Renal cortical epithelial cell (primary cell): ENCODE measurements at places on chromosomes 5 and 9. TPM values are rescaled to one million over a fixed set of nuclear protein-coding genes. Genes with fewer than 3 reads are reported as not detected.

GRCh38 chr5:36658038-36658756, 51.8 kb downstream of the SLC1A3 start:
- no peak for DNase-seq

- DNase-seq = no peak
Observed at GRCh38 chr5:107563959-107564544, 106.7 kb downstream of the EFNA5 start.

EFNA5 gene
- total RNA-seq = 27.8 and 107 TPM in 2 replicates

SLC6A19 gene
- not detected in 2 replicates for total RNA-seq

DNA sequence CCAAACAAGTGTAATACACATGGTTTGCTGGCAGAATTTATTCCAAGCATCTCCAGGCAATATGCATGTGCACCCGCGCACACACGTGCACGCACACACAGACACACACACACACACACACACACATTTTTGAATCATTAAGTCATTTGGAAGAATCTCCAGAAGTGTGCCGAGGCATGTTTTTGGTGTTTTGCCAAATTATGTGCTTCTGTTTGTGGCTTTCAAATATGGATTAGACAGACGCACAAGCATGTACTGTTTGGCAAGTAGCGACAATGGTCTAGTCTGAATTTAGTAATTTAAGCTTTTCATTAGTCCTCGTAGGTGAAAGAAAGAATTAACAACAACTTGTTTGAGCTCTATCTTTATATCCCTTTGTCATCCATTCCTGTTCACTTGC, 36.7 kb downstream of the NFIB start:
- DNase-seq = no peak

SEMA4D gene
- 6.9 and 55.4 TPM in 2 replicates for total RNA-seq
